Suppressor macrophage treated with lipopolysaccharide for 4 hours (primary cell): ENCODE measurements at places on chromosomes 12 and 14.

GRCh38 chr14:51805541-51805940 is 54.9 kb upstream of the GNG2 start:
- DNase-seq, result no peak

DNA sequence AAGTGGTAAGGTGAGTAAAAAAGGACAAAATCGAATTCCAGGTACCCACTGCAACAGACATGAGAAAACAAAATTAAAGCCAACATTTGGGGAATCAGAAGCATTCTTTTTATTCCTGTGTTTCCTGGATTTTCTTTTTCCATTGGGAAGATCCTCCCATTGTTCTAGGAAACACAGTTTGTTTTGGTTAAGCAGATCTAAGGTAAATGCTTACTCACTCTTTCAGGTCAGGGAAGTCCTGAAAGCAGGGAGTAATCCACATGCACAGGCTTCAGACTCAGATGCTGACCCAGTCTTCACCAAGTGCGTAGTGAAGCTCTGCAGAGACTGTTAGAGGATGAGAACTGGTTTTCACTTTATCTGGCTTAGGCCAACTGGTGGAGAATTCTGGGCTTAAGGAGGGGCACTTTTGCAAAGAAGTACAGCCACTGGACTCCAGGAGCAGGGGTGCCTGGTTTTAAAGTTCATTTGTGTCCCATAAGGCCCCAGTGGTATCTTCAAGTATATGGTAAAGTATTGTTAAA is 57.7 kb downstream of the RPAP3 start:
- no peak for DNase-seq

DNA sequence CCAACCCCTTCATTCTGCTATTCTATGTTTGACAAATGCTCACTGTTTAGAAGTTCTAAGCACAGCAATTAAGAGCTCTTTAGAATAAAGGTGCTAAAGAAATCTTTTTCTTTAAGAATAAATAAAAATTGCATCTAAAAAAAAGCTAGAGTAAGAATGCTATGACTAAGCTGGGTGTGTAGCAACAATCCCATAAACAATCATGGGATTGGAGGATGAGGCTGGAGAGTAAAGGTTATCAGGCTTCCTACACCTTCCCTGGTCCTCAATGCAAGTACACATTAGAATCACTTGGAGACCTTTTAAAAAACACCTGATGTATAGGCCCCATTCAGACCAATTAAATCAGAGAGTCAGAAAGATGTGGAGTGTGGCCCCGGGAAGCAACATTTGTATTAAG is 88.3 kb downstream of the CIT start:
- no peak for DNase-seq

DNA sequence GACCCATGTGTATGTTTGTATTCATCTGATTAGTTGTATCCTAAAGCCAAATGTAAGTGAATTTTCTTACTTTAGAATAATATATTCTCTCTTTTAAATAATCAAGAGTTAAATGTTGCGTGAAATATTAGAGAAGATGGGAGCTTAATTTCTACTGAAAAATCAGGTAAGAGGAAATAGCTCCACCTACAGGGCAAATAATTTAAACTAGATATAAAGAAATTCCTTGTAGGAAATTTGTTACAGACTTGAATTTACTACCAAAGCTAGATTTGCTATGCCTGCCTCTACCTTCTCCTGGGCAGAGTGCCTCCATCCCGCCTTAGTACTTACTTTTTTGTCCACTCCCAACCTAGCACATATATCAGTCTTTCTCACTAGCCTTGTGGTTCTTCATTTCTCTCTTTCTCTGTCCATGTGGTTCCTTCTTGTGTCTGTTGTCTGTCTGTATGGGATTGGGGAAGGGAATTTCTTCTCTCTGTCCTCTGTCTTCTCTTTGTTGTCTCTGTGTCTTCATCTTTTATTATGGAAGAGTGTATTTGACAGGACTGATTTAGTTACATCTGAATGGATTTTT is 44.7 kb downstream of the PALS1 start:
- DNase-seq, result peak; percentile 73

- no peak for DNase-seq
These were observed 166.7 kb downstream of the ITPR2 start for GRCh38 chr12:26666286-26666685.

- peak; percentile 26 for DNase-seq
These were observed 26.1 kb upstream of the STAC3 start for GRCh38 chr12:57276935-57277563.
